ENCODE measurements at places on chromosomes 12 and 14.
A peak's percentile ranks its signal among the peaks of the same experiment; 100 is the strongest.

DNA sequence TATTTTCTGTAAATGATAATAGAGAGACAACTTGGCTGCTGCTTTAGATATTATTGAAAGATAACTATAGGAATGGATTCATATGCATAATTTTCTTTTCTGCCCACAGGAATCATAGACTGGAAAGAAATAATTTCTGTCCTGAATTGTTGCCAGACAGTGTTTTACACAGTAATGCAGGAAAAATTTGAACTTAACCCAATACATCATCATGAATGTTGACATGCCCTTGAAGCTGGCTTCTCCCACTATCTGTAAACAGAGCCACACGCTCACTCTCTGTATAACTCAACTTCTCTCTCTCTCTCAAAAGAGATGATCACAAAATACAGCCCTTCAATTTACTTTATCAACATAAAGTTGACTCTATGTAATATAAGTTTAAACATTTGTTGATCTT is 56.6 kb downstream of the PAX9 start:
- no peak for DNase-seq

GRCh38 chr14:72479461-72479931 is 414.4 kb downstream of the DPF3 start:
- no peak for DNase-seq

DNA sequence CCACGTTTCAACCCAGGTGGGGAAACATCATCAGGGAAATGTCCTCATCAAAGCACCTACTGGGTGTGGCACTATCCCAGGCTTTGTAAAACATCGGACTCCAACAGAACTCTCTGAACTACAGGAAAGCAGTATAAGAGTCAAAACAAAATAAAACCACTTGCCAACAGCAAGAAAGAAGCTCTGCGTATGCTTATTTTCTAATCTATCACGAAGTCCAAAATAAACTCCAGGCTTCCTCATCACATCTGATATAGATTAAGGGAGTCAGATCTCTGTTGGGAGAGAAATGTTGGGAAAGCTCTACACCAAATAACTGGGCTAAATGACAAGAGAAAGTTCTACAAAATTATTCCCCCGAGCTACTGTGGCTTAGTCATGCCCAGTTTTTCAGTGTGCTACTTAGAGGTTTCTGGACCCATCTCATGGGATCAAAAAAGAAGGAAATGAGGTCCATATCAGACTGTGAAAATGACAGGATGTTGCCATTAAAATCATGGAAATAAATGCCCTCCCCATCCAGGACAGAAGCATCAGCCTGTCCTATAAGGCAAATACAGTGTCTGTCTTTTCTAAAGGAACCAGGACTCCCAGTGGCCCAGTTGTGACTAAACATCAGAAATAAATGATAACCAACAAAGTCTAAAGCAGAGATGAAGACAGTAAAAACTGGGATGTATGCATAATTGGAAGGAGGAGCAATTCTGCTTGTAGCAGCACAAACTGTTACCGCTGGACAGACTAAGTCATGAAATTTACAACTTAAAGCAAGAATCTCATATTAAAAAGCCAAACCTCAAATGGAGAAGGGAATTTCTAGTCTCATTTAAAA is 149.5 kb downstream of the STXBP6 start:
- no peak for DNase-seq

DNA sequence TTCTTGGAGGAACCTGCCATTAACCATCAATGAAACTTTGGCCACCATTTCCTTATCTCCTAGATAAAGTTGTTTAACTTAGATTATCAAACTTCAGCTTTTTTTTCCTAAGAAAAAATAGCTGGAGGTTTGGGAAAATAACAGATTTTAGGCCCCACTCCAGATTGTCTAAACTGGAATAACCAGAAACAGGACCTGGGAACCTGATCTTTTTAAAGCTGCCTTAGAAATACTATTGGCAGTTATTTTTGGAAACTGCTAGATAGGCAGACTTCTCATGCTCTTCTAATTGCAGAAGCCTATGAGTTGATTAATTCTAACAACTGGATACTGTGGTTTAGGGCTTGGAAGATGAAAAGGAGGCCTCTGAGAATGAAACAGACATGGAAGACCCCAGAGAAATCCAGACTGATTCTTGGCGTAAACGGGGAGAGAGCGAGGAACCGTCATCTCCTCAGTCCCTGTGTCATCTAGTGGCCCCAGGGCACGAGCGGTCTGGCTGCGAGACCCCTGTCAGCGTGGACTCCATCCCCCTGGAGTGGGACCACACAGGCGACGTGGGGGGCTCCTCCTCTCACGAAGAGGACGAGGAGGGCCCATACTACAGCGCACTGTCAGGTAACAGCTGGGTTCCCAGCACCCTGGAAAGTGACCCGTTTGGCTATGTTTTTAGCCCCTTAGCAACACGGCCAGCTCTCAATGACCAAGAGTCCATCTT is 80.2 kb downstream of the ESR2 start:
- DNase-seq = no peak

GRCh38 chr12:120738252-120739030 is 12.8 kb downstream of the ACADS start:
- peak; percentile 66 for DNase-seq

DNA sequence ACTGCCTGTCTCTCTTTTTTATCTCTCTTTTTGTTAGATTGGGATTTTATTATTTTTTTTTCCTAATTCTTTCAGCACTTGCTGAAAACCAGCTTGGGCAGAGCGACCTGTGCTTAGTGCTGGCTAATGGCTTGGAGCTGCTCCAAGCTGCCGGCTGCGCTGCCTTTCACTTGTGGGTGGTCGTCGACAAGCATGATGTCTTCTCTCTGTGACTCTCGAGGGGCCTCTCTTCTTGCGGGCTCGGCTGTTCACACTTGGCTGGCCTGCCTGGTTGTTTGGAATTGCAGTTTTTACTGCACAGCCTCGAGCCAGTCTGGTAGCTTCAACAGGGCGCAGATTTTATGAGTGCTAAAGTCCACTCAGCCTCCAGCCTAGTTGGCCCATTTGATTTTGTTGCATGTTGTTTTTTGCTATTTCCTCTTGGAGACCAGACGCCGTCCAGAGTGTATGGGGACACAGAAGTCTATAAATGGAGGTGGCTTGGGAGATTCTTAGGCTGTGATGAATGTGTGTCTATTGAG is 18.6 kb downstream of the TPCN1 start:
- peak; percentile 94 for DNase-seq

DNA sequence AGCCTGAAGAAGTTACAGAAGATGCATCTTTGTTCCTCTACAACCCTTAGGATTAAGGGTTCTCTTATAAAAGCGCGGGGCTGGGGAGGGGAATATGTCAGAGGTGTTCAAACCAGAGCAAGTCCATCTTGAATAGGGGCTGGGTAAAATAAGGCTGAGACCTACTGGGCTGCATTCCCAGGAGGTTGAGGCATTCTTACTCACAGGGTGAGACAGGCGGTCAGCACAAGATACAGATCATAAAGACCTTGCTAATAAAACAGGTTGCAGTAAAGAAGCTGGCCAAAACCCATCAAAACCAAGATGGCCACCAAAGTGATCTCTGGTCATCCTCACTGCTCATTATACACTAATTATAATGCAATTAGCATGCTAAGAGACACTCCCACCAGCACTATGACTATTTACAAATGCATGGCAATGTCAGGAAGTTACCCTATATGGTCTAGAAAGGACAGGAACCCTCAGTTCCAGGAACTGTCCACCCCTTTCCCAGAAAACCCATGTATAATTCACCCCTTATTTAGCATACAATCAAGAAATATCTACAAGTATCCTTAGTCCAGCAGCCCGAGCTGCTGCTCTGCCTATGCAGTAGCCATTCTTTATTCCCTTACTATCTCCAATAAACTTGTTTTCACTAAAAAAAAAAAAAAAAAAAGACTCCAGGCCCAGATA is 108.1 kb upstream of the FOXN3 start:
- DNase-seq = no peak

GRCh38 chr14:76923431-76924370 is 97.5 kb downstream of the LRRC74A start:
- DNase-seq = no peak

DNA sequence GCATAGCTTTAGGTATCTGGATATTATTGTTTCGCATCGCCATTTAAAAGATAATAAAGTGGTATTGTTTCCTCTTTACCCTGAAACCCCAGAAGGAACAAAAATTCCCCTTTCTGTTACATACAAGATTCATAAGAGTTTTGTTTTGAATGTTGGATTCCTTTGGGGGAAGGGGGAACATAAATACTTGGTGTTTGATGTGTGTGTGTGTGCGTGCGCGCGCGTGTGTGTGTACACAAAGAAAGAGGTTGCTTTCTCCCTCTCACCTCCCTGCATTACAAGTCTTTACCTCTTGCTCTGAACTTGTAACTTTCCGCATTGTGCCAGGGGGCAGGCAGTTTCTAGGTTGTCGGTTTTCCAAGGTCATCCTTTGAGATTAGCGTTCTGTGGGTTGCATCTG is 76.4 kb downstream of the GPATCH2L start:
- DNase-seq = no peak

- no peak for DNase-seq
Measured at GRCh38 chr12:77485961-77486854, 344.5 kb upstream of the NAV3 start.

- no peak for DNase-seq
Measured at GRCh38 chr12:78797196-78797931, 67.2 kb upstream of the SYT1 start.

GRCh38 chr12:121513464-121514183 is 67.2 kb downstream of the KDM2B start:
- DNase-seq = no peak

DNA sequence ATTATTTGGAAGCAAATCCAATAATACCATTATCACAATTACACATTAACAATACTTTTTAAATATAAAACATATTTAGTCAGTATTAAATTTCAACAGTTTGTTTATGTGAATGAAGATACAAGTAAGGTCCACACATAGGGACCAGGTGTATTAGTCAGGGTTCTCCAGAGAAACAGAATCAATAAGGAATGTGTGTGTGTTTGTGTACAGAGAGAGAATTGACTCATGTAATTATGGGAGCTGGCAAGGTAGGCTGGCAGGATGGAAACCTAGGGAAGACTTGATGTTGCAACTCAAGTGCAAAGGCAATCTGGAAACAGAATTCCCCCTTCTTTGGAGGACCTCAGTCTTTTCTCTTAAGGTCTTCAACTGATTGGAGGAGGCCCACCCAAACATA is 123.2 kb upstream of the OTX2 start:
- DNase-seq = no peak

DNA sequence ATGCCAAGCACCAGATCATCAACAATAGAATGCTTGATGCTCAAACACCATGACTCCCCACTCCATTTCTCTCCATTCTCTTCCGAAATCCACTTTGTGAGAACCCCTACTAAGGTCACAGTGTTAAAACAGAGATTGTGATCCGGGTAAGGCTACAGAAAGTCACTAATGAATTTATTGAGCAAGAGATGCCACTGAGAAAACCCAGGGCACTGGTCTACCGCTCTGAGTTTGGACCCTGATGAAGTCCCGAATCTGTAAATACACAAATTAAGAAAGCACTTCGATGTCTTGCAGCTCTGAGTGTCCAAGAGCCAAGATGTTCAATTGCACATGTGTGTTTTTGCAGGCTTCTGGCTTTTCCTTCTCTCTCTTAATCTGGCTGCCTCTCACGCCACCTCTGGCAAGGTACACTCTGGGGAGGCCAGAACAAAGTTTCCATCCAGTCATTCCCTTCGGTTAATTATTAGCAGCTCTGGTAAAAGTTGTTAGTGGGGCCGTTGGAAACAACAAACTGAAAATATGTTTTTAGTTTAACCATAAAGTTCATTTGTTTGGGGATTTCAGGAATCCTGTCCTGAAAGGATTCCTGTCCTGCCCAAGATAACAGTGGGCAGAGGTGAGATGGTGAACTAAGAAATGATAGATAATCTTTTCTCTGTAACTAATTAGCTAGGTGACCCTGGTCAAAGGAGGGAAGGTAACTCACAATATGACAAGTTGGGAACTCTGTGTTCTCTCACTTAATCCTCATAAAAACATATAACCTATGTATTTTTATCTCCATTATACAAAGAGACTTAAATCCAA is 75.4 kb downstream of the BTG1 start:
- DNase-seq = no peak

DNA sequence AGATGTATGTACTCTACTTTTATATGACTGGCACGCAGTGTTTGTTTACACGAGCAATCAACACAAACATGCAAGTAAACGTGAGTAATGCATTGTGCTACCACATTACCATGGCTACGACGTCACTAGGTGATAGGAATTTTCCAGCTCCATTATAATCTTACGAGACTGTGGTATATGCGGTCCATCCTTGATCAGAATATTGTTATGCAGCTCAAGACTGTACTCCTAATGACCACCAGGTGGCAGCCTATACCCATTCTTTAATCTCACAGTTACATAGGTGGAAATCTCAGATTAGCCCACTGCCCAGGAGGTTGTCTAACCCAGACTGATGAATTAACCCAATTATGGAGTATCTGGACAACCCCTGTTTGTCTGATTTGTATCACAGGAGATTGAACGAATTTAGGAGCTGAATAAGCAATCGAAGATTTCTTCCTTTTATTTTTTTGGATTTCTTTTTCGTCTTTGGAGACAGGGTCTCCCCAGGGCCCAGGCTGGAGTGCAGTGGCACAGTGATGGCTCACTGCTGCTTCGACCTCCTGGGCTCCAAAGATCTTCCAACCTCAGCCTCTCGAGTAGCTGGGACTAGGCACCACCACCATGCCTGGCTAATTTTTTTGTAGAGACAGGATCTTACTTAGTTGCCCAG is 8.7 kb upstream of the TESPA1 start:
- no peak for DNase-seq
